ENCODE measurements at places on chromosomes 12 and 14.

DNA sequence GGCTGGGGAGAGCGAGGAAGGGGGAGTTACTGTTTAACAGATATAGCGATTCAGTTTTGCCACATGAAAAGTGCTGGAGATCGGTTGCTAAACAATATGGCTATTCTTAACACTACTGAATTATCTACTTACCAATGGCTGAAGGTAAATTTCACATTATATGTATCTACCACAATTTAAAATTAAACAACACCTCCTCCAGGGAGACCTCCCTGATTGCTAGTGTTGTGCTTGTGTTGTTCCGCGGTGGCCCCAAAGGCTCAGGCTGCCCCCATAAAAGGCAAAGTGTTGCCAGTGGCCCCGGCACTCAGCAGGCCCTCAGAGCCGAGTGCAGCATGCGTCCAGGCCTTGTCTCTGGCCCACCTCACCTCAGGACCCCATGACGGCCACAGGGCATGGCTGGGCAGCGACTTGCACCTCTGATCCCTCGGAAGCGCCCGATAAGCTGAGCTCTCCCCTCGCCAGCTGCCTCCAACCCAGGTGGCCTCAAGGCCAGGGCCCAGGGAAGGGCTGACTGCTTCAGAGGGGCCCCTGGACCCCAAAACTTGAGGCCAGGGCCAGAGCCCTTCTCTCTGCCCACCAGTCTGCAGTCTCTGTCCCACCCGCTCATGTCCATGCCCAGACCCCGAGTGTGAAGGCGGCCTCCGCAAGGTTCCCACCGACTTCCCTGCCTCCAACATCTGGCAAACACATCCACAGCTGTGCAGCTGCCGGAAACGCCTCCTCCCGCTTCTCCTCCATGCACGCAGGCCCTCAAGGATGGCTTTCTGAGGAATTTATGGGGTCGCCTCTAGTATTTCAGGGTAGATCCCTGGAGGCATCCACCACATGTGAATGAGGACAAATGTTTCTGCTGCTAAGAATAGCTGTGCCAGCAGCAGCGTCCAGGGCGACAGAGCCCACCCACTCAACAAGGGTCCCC, 60.0 kb downstream of the NCOR2 start:
- no peak for DNase-seq

DNA sequence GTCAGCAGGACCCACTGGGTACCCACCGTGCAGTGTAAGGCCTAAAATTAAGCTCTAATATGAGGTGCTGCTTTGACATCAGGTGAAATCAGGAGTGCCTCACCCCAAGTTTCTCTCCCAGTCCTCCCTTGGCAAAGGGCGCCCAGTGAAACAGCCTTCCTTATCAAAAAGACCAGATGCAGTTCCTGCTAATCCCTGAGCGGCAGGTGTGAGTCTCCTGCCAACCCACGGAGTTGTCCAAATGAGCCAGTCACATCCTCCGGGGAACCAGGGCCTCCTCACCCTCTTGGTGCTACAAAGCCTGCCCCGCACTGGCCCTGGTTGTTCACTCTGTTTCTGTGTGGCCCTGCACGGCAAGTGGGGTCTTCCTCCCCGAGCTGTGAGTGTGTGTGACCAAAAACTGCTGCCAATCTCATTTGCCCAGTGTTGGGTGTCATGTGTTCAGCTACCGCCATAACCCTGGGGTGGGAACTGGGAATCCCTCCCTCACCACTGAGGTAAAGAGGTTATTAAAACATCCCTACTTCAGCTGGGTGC, 20.2 kb upstream of the P2RX4 start:
- DNase-seq: no peak

- DNase-seq: no peak
These were observed 96.7 kb downstream of the RMST start for GRCh38 chr12:97559267-97559666.

DNA sequence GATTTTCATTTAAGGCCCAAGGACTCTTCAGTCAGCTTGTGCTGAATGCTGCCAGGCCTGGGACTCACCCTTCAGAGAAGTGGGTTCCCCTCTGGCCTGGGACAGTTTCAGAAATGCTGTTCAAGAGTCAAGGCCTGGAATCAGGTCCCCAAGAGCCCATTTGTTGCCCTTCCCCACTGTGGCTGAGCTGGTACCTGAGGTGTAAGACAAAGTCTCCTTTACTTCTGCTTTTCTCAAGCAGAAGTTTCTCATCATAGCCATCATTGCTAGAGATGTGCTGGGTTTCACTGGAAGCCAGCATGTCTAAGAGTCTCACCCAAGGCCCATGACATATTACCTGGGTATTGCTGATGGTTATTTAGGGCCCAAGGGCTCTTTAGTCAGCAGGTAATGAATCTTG, 8.9 kb downstream of the FANCM start:
- no peak for DNase-seq

- peak; percentile 70 for DNase-seq
These were observed 42.0 kb downstream of the MOK start for GRCh38 chr14:102262929-102263462.

- peak; percentile 84 for DNase-seq
These were observed 114.3 kb downstream of the KSR2 start for GRCh38 chr12:117854339-117855012.
